Tibial artery (tissue), 4 donors: ENCODE measurements at places on chromosomes 12 and 14.

- no peaks in the 10 kb centered on the region for H3K36me3 ChIP-seq
- no peak for DNase-seq
- H3K27ac ChIP-seq: no peak overlapping the region
- H3K27me3 ChIP-seq: no peaks in the 10 kb centered on the region
- no peak overlapping the region for H3K4me3 ChIP-seq
Measured at GRCh38 chr12:106648736-106649135, 65.9 kb downstream of the RFX4 start.

DNA sequence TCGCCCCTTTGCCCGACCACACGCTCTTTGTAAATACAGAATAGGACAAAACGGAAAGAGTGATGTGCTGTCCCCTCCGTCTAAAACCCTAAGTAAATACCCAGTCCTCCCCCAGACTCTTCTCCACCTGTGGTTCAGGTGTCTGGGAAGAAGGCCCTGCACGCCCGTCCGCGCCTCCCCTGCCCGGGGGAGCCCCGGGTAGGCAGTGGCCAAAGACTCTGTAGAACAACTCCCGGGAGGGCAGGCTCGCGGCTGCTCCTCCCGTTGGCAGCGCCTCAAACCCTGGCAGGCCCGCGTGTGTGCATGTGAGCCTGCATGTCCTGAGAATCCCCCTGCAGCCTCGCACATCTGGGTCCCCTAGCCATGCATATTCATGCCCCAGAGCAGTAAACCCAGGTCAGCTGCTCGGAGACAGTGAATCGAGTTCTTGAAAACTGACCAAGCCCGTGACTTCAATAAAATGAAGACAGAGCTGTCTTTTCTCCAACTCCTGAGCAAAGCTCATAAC is 165.8 kb downstream of the MON2 start:
- H3K27ac ChIP-seq: peak overlapping the region; percentile 70
- no peaks in the 10 kb centered on the region for H3K4me1 ChIP-seq
- no peaks in the 10 kb centered on the region for H3K36me3 ChIP-seq

DNA sequence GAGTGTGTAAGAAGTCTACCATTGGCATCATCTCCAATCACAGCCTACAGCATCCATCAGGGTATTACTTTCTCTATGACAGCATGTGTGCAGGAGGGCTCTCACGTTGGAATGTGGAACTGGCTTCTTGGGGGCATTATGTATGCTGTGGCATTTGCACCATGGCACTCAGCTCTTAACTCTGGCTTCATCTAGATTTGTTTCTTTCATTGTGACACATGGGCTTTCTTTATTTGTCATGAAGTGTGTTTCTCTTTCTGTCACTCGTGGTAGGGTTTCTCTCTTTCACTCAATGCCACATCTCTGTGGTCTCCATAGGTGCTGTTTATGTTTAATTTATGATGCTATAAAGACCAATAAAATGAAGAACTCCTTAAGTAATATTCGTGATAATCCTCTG is 191.2 kb upstream of the GARIN2 start:
- no peaks in the 10 kb centered on the region for H3K27me3 ChIP-seq
- no peak for DNase-seq
- H3K4me3 ChIP-seq: no peak overlapping the region
- no peaks in the 10 kb centered on the region for H3K4me1 ChIP-seq
- no peak overlapping the region for H3K27ac ChIP-seq

GRCh38 chr12:69534389-69534822 is 50.9 kb upstream of the CCT2 start:
- peak; percentile 71 for DNase-seq
- H3K27me3 ChIP-seq: no peaks in the 10 kb centered on the region
- no peak overlapping the region for H3K4me3 ChIP-seq
- H3K4me1 ChIP-seq: peaks cover 24% of the 10 kb centered on the region
- peak overlapping the region; percentile 58 for H3K27ac ChIP-seq

GRCh38 chr12:45909041-45909713 is 81.2 kb downstream of the SCAF11 start:
- peaks cover 29% of the 10 kb centered on the region for H3K36me3 ChIP-seq
- no peak for DNase-seq
- no peak overlapping the region for H3K4me3 ChIP-seq
- H3K27me3 ChIP-seq: no peaks in the 10 kb centered on the region
- no peak overlapping the region for H3K27ac ChIP-seq

DNA sequence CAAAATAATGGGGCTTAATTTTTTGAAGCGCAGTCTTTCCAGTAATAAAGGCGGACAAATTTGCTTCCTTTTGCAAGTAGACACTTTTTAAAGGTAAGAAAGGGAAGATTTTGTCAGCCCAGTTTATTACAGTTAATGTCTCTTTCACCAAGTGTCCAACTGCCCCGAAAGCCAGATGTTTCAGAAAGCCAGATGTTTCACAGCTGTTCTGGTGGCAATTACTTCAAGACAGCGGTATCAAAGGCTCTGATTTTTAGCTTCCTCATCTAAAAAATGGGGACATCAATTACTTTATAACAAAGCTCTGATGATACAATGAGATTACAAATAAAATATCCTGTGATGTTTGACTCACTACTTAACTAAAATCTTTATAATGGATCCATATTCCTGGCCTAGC is 1.0 kb downstream of the WBP11 start:
- peaks cover 21% of the 10 kb centered on the region for H3K36me3 ChIP-seq
- H3K4me3 ChIP-seq: peak overlapping the region; percentile 83
- H3K27ac ChIP-seq: peak overlapping the region; percentile 86
- DNase-seq: no peak

DNA sequence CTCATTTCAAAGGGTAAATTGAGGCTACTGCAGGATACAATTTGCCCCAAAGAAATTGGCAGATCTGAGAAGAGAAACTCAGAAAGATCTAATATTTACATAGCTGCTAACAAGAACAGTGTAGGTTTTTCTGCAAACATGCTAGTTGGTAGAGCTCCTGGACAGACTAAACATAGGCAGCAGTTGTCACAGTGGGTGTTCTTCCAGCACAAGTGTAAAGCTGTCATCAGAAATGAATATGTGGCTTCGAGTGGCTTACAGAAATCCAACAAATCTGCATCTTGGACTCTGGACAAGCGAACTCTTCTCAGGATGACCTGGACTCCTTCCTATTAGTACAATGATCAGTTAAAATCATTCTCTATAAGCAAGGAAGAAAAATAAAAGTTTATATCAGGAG is 5.9 kb downstream of the CBX5 start:
- H3K27ac ChIP-seq: no peak overlapping the region
- peaks cover 16% of the 10 kb centered on the region for H3K4me1 ChIP-seq
- no peak for DNase-seq
- H3K4me3 ChIP-seq: no peak overlapping the region
- H3K36me3 ChIP-seq: no peaks in the 10 kb centered on the region

DNA sequence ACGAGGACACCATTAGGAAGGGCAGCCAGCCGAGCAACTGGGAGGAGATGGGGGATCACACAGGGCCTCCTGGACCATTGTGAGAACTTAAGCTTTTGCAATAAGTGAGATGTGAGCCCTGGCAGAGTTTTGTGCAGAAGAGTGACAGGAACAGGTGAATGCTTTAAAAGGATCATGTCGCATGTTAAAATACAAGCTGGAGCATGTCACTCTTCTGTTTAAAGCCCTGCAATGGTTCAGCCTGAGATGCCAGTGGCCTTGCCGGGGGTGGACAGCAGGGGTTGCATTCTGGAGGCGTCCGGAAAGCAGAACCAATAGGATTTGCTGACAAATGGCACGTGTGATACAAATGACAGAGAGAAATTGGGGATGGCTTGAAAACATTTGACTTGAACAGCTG is 137.5 kb upstream of the RFLNA start:
- H3K4me3 ChIP-seq: no peak overlapping the region
- no peaks in the 10 kb centered on the region for H3K4me1 ChIP-seq
- H3K27ac ChIP-seq: no peak overlapping the region
- no peak for DNase-seq
- H3K27me3 ChIP-seq: no peaks in the 10 kb centered on the region
- H3K36me3 ChIP-seq: no peaks in the 10 kb centered on the region

DNA sequence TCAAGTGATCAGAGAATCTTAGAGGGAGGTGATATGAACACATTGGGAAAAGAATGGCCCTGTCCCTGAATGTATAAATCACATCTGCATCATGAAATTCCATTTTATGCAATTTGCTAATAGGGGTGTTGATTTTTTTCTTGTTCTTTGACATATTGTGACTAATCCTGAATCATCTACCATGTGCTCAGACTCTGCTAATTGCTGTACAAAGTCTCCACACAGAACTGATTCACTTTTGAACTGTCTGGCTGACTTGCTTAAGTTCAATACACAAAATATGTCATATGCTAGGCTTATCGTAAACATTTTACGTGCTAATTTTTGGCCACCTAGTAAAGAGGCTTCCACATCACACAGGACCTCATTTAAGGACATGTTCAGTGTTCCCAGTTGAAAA is 2.6 kb downstream of the TMEM132D start:
- H3K4me3 ChIP-seq: no peak overlapping the region
- H3K27ac ChIP-seq: no peak overlapping the region
- no peak for DNase-seq

GRCh38 chr14:69537900-69538299 is 36.8 kb downstream of the CCDC177 start:
- no peak overlapping the region for H3K27ac ChIP-seq
- H3K4me1 ChIP-seq: no peaks in the 10 kb centered on the region
- DNase-seq: no peak
- H3K27me3 ChIP-seq: no peaks in the 10 kb centered on the region
- no peaks in the 10 kb centered on the region for H3K36me3 ChIP-seq

- H3K27me3 ChIP-seq: no peaks in the 10 kb centered on the region
- H3K4me3 ChIP-seq: no peak overlapping the region
- peak; percentile 92 for DNase-seq
- peak overlapping the region; percentile 98 for H3K27ac ChIP-seq
- H3K36me3 ChIP-seq: peaks cover 10% of the 10 kb centered on the region
- H3K4me1 ChIP-seq: peaks cover 55% of the 10 kb centered on the region
Measured at GRCh38 chr14:105468621-105469241, 5.9 kb upstream of the CRIP2 start.

- H3K36me3 ChIP-seq: peaks cover 33% of the 10 kb centered on the region
- peak overlapping the region; percentile 42 for H3K27ac ChIP-seq
- no peaks in the 10 kb centered on the region for H3K27me3 ChIP-seq
- peaks cover 10% of the 10 kb centered on the region for H3K4me1 ChIP-seq
- H3K4me3 ChIP-seq: no peak overlapping the region
Measured at GRCh38 chr12:66144791-66145754, 14.5 kb upstream of the LLPH start.

DNA sequence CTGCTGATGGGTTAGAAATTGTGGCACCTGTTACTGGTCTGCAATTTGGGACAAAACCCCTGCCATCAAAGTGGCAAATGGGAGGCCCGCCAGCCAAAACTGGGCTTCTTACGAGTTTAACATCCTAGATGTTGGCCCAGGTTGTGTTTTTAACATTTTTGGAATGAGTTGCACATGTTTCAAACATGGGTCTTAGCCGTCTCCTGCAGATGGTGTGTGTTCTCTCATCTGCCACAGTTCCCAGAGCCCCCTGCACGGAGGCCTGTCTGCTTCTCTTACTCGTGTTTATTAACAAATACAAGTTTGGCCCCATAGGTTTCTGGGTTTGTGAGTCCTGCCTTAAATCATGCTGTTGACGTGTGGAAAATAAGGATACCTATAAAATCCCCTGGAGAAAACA is 46.5 kb downstream of the CACNA2D4 start:
- H3K27ac ChIP-seq: no peak overlapping the region
- no peaks in the 10 kb centered on the region for H3K36me3 ChIP-seq
- DNase-seq: no peak

DNA sequence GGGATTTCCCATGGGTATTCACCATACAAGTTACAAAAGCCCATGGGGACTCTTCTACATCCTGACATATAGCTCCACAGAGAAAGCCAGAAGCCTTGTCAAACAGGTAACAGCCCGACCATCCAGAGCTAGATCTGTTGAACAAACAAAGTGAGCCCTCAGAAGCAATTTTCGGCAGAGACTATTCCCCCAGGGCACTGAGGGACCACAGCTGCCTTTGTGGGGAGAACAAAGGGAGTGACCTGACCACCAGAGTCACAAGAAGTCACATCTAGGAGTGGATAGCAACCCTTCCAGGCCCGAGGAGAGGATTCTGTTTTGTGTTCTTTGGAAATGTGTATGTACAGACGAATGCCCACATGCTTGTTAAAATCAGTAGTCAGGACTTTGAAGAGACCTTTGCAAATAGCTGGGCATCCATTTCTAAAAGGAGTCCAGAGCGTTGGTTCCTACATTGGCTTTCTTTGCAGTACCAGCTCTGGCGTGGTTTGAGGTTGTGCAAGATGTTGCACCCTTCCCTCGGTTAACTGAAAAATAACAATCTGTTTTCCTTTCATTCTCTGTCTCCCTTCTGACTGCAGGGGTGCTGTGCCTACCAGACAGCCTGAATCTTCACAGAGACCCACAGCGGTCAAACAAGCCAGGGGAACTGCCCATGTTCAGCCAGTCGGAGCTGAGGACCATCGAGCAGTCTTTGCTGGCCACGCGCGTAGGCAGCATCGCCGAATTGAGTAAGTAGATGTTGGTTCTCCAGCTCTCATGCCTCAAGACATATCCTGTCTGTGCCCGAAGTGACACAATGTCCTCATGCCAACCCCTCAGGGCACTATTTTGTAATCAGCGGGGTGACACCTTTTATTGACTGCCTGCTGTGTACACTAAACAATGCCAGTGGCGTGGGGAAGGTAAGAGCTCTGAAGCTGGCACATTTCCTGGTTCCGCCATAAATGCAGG is 165.4 kb upstream of the PWP1 start:
- no peak overlapping the region for H3K4me3 ChIP-seq
- H3K4me1 ChIP-seq: no peaks in the 10 kb centered on the region
- no peaks in the 10 kb centered on the region for H3K27me3 ChIP-seq
- no peak for DNase-seq
- H3K27ac ChIP-seq: no peak overlapping the region

DNA sequence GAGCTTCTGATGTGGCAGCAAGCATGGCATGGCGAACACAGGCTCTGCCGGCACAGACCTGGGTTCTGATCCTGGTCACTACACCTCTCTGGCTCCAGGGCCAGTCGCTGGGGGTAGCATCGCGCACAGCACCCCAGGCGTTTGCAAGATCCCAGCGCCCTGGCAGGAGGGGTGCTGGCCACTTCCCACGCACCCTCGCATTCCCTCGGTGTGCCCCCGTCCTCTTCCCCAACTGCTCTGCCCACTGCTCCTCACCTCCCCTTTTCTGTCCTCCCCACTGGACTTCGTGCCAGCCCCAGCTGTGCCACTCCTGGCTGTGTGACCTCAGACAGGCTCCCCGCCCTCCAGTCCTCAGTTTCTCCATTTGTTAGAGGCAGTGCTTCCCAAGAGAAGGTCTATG is 2.8 kb downstream of the CDK2AP1 start:
- no peak overlapping the region for H3K4me3 ChIP-seq
- peaks cover 36% of the 10 kb centered on the region for H3K36me3 ChIP-seq
- H3K4me1 ChIP-seq: peaks cover 21% of the 10 kb centered on the region
- DNase-seq: no peak
- no peaks in the 10 kb centered on the region for H3K27me3 ChIP-seq
- peak overlapping the region; percentile 82 for H3K27ac ChIP-seq

- no peak overlapping the region for H3K4me3 ChIP-seq
- H3K36me3 ChIP-seq: no peaks in the 10 kb centered on the region
- DNase-seq: no peak
- H3K27me3 ChIP-seq: no peaks in the 10 kb centered on the region
- H3K4me1 ChIP-seq: no peaks in the 10 kb centered on the region
- H3K27ac ChIP-seq: no peak overlapping the region
Measured at GRCh38 chr14:48274826-48275225, 599.4 kb upstream of the MDGA2 start.
